ENCODE measurements at places on chromosomes 5 and 9.

DNA sequence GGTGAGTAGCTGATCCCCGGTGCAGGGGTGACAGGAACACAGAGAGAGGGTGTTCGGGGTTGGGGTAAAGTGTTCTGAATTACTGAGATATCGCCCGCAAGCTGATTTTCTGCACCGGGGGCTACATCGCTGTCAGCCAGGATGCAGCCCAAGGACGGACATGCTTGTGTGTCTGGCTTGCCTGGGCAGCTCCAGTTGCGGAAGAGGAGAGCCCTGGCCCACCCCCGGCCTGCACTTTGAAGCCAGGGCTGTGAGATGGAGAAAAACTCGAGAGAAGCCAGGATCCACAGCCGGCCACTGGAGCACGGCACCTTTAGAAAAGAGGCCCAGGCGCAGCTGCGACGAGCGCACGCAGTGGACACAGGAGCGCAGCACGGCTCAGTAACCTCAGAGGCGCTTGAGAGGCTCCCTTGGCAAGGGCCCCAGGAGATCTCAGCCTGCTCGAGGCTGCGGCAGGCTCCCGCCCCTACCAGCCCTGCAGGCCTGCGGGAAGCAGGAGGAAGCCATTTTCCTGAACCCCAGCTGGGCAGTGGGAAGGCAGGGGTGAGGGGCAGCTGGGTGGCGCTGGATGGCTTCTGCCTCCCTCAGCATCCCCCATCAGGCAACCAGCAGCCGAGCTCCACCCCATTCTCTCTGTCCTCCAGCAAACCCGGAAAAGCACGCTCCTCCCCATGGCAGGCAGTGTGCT, 59.2 kb downstream of the C9orf50 start:
- no peak for DNase-seq

DNA sequence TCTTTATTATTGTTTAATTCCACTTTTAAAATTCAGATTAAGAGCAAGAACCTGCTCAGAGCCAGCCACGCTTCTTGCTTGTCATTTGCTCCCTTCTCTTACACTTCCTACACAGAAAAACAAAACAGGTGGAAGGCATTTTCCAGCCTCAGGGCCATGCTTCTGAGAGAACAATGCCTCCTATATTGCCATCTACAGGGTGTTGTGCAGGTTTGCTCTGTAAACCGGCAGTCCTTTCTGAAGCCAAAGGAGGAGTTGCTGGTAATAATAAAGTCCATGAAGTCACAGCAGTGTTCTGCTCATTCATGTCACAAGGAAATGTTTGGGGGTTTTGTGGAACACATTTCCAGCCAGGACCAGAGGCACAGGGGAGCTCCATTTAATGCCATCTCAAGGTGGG, 16.1 kb upstream of the PRLR start:
- peak; percentile 46 for DNase-seq

GRCh38 chr5:132774896-132775295, 2.1 kb downstream of the SEPTIN8 start:
- DNase-seq: no peak

DNA sequence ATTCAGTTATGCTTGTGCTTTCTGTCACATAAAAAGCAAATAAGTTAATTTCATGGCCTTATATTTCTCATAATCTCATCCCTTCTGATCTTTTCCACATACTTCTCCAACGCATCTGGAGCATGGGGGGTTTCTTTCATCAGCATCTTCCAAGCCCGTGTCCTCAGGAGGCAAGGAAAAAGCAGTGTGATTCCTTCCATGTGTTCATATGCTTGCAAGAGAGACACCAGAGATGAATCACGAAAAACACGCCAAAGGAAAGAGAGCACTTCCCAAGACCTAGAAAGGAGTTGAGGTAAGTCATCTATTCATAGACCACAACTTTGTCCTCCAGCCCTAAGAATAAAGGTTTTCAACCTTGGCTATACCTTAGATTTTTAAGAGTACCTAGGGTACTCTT, 26.0 kb upstream of the SVEP1 start:
- no peak for DNase-seq

DNA sequence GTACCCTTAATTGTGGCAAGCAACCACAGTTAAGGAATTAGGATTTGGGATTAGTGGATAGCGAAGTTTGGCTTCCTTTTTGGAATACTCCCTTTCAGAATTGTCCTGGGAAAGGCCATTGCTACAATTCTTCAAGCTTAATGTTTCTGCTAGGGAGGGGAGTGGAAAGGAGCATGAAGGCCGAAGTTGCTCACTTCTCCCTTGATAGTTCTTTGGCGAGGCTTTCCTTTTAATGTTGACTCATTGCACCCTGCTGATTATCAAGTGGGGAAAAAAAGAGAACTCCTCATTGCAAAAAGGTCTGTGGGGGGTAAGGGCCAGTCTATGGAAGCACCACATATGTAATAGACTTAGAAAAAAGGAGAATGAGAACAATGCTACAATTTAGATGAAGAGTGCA, 30.7 kb downstream of the GRIN3A start:
- peak; percentile 13 for DNase-seq

- DNase-seq: no peak
Measured at GRCh38 chr5:3594510-3595005, 1.1 kb upstream of the IRX1 start.

- DNase-seq: no peak
Measured at GRCh38 chr9:109411069-109411761, 86.9 kb downstream of the PTPN3 start.

DNA sequence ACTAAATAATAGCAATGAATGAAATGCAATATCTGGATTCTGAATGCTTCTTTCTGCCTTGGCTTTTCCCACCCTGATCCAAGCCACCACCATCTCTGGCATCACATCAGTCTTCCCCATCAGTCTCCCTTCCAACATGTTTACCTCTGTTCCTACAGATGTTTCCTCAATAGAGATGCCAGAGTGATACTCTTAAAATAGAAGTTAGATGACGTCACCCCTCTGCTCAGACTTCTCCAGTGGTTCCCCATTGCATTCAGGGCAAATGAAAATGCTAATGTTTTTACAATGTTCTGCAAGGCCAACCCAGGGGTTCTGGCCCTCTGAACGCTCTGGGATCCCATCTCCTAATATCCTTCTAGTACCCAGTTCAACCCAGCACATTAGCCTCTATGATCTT, 305.8 kb downstream of the TRIM32 start:
- no peak for DNase-seq

DNA sequence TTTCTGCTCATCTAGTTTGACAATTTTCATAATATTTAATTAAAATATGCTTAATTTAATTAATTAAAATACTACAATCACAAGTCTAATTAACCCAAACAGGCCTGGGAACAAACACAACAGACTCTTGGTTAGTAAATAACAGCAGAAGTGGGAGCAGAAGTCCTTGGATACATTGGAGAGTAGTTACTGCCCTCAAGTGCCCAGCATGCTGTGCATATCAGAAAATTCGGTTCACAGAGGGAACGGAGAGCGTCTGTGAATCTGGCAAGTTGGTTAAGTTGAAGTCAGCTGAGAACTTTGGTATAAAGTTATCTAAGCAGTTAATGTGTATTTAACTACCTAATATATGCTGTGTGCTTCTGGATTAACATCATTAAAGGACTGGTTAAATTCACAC, 87.0 kb upstream of the ATG10 start:
- DNase-seq: no peak

DNA sequence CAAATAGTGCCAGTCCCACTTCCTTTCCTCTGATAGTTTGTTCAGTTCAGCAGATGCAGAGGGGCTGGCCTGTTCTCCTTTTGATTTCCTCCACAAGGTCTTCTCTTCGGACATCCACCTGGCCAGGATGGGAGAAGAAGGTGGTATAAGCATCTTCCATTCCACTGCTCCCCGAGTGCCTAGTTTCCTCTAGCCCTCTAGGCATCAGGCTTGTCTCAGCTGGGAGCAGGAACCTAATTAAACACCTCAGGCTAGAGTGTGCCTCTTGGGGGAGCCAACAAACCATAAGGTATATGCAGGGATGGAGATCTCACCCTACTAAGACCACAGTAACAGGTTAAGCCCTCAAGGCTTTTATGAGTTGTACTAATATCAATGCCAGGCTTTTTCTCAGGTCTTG, 835 bp upstream of the DND1 start:
- DNase-seq: no peak

- peak; percentile 69 for DNase-seq
Measured at GRCh38 chr5:151447174-151448037, at the start of gene SLC36A1. Gene SLC36A1 (plus strand): TSS chr5:151447603. CDS start chr5:151458793, 11,190 bp downstream.

DNA sequence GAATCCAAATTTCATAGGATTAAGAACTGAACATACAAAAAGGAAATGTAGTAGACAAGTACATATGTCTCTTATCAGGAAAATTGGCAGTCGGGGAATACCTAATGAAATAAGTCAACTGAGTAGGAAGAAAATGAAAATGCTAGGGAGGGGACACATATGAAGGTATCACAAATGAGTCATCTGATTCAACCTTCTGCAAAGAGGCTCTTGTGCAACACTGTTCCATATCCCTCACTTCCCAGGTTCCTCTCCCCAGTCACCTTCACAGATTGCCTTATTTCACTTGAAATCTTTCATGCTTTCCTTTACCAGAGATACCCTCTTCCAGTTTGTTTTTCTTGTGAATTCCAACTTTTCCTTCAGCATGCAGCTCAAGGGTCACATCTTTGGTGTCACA, 139.0 kb downstream of the RFX3 start:
- DNase-seq: no peak

DNA sequence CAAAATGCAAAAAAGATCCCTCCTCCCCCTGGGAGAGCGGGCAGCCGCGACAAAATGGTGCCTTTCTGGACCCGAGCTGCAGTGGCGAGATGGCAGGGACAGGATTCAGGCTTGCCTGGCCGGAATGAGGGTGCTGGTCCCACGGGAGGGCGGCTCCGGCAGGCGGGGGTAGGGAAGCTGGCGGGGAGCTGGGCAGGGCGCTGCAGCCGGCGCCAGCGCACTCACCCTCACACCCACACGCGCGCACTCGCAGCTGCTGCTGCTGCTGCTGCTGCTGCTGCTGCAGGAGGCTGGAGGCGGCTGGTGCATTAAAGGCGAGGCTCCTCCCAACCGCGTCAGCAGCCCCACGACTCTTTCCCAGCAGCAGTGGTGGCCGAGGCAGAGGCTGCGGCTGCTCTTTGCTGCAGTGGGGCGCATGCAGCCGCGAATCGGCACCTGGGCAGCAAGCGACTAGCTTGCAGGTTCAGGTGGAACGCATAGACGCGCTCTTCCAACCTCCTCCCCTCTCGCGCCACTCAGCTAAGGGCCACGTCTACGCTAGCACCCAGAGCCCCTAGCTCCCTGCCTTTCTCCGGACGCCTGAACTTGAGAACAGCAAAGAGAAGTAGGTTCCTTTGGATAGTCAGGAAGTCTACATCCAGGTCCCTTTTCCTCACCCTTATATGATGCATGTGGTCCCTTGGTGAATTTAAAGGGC, at the start of gene PPP2R2B:
Gene PPP2R2B (minus strand): TSS at position 282 of the 697 bp plus-strand sequence.
- DNase-seq: peak; percentile 39

DNA sequence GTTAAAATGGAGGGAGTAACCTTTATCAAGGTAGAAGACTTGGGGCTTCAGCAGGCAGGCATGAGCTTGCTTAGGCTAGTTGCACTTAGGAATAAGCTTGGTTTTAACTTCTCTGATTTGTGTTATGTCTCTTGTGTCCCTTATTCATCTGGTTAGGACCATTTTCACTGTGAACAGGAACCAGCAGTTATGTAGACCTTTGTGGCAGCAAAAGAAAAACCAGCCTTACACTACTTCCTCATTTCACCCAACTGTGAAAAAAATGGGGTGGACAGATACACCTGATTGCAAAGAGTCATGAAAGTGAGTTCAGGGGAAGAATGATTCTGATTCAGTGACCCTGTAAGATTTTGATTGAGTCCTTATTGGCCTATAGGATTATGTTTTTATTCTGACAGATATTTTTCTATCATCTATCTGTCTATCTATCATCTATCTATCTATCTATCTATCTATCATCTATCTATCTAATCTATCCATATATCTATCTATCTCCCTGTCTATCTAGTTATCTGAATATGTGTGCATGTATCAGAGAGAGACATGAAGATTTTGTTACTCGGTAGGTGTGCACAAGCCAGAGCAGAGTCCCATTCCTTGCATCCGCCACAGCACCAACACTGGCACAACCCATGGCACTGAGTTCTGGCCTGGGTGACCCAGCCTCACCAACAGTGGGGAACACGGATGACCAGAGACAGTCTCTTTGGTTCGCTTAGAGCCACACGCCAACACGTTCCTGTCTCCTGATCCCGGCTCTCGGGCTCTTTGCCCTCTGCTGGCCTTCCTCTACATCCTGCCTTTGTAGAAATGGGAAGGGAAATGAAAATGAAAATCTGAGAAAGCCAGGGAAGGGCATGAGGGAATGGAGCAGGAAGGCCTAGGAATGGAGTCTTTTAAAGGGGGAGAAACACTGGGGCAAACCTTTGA, 1.3 kb upstream of the ZNF366 start:
- no peak for DNase-seq

GRCh38 chr5:4630031-4630430, 510.1 kb upstream of the ADAMTS16 start:
- no peak for DNase-seq
